NCI-H510A (cell line): ENCODE measurements at places on chromosomes 16 and 17.

DNA sequence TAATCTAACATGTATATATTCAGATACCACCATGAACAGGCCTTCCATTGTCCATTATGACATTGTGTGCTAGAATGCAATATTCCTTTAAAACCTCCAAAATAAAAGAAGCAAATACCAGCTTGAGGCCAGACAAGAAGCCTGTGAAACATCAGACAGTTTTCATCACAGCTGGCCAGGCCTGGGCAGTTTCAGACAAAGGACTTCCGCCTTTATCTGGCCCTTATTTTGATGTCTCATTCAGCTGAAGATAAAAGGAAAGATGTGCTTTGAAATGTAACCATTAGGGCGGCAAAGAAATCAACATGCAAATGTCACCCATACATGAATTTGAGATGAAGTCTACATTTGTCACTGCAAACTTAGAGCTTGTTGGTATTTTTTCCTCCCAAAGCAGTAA is 737.5 kb downstream of the KCNJ2 start:
- DNase-seq = no peak

DNA sequence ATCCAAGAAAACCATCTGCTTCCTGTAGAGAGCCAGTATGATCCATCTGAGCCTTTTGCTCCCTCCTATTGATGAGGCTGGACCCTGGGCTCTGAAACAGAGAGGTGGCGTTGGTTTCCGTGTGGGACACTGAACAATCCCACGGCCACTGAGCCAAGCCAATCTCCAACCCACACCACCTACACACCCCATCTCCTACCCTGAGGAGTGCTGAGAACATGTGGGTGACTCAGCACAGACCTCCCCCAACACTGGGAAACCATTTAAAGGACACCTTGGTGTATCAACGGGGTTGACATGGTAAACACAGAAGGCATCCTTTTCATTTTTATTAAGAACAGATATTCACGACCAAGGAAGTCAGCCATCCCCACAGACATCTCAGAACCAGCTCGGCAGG is 332.1 kb downstream of the SLC39A11 start:
- DNase-seq = no peak

GRCh38 chr17:45907750-45908395 is 13.5 kb downstream of the MAPT start:
- no peak for DNase-seq

- DNase-seq = no peak
These were observed 2051.3 kb downstream of the TP53TG3F start for GRCh38 chr16:35510701-35511100.

DNA sequence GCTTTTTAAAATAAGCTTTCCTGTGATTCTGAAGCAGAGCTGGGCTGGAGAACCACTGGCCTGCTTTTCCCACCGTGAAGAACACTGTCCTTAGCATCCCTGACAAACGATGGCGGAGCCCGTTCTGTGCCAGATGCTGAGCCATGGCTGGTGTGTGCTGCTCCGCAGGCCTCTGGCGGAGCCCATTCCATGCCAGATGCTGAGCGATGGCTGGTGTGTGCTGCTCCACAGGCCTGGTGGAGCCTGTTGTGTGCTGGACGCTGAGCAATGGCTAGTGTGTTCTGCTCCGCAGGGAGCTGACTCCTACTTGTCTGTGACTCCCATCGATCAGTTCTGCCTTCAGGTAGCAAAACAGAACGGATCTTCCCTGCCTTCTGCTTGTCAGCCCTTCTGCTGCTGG is 4.3 kb downstream of the ENDOV start:
- no peak for DNase-seq

DNA sequence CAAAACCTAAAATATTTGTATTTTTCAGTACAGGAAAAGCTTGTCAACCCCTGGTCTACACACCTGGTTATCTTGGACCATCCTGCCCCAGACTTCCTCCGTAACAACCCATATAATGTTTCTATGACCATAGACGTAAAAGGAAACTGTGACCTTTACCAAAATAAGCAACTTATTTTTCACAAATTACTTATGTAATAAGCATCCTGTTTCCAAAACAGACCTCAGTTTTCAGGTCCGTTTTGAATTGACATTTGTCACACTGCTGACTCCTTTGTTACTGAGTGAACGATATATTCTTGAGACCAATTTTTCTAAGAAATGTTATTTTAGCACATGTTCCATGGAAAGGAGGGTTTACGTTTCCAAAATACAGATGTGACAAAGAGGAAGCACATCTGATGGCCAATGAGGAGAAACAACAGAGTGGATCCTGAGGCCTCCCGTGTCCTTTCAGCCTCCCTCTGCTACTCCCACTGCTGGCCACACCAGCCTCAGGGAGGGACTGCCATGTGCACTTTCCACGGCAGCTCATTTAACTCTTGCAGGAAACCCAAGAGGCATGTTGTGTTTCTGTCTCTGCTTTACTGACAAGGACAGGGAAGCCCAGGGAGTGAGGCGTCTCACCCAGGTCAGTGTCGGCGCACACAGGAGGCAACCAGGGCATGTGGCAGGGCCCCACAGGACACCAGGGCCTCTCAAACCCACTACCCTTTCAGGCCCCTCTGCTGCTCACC is 20.1 kb upstream of the ALDH3A1 start:
- DNase-seq = no peak

GRCh38 chr16:77617996-77618395 is 104.3 kb upstream of the NUDT7 start:
- no peak for DNase-seq

GRCh38 chr17:44137891-44138709 is 3.6 kb upstream of the HROB start:
- peak; percentile 61 for DNase-seq

DNA sequence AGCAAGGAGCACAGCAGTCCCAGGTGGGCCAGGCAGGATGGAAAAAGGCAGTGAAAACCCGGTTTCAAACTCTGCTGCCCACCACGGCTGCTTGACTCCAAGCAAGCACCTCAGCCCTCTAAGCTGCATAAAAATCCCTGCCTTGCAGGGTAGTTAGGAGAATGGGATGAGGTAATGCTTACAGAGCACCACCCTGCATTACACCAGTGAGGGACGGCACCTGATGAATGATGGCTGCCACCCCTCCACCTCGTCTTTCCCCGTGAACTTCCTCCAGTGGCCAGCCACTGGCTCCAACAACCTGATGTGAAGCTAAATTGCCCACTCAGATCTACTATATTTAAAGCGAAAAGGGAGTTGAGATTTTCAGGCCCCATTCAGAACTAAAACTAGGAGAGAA is 21.3 kb downstream of the MIEF2 start:
- DNase-seq = no peak

DNA sequence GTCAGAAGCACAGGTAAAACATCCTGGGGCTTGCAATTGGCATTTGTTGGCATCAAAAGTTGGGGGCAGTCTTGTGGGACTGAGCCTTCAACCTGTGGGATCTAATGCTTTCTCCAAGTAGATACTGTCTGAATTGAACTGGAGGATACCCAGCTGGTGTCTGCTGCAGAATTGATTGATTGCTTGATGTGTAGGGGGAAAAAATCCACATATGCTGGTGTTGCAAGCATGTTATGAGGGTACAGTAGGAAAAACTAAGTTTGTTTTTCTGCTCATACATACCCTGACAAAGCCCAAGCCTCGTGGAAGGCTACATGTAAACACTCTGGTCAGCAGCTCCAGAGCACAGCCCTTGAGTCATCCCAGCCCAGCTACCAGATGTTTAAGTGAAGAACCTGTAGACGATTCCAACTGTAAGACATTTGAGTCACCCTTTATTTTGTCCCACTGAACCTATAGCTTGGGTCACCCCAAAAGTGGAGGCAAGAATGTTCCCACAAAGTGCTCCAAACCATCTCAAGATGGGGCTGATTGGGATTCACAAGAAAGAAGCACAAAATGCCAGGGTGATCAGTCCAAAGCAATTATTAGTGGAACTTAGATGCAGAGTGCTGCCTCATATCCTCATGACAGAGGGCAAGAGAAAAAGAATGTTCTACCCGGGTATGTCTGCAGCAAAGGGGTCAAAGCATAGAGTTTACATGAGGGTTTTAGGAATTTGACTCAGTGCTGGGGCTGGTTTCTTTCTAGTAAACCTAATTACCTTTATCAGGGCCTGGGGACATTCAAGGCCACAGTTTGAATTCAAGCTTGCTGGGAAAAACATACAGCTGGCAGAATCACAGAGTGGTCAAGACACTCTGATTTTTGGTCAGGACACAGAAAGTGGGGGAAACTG is 9.6 kb upstream of the APPBP2 start:
- no peak for DNase-seq

- DNase-seq = no peak
These were observed 16.7 kb downstream of the SOCS3 start for GRCh38 chr17:78343187-78343542.

- DNase-seq = no peak
These were observed 37.9 kb downstream of the SOX8 start for GRCh38 chr16:1019231-1020090.
